ENCODE measurements at places on chromosomes 3 and 15.

- no peak for DNase-seq
Measured at GRCh38 chr3:55828712-55829111, 341.6 kb upstream of the WNT5A start.

GRCh38 chr15:68464448-68465090 is 32.6 kb upstream of the ITGA11 start:
- no peak for DNase-seq

- DNase-seq, result no peak
Measured at GRCh38 chr15:82045179-82045891, 483 bp downstream of the MEX3B start.

- DNase-seq, result no peak
Measured at GRCh38 chr15:70362886-70363285, 265.2 kb upstream of the TLE3 start.

GRCh38 chr3:72099326-72100079 is 314.6 kb upstream of the PROK2 start:
- DNase-seq, result peak; percentile 41

- DNase-seq, result no peak
Measured at GRCh38 chr3:6222069-6222468, 638.8 kb upstream of the GRM7 start.

DNA sequence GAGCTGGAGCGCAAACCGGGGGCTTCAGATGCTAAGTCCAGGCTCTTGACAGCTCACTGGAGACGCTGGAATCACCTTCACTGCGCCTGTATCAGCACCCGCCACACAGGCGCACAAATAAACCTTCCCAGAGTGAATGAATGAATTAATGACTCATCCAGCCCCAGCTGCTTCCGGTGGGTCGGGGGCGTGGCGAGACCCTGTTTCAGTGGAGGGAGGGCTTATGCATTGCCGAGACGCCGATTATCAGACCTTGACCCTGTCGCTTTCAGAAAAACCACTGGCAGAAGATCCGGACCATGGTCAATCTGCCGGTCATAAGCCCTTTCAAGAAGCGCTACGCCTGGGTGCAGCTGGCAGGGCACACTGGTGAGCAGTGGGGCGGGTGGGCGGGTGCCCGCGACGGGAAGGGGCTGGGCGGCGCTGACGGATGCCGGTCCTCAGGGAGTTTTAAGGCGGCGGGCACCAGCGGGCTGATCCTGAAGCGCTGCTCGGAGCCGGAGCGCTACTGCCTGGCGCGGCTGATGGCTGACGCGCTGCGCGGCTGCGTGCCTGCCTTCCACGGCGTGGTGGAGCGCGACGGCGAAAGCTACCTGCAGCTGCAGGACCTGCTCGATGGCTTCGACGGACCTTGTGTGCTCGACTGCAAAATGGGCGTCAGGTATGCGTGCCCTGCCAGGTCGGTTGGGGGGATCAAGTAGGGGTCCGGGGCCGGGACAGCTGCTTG is 7.7 kb downstream of the ITPKA start:
- no peak for DNase-seq

GRCh38 chr3:134487406-134487805 is 1.5 kb downstream of the CEP63 start:
- no peak for DNase-seq

DNA sequence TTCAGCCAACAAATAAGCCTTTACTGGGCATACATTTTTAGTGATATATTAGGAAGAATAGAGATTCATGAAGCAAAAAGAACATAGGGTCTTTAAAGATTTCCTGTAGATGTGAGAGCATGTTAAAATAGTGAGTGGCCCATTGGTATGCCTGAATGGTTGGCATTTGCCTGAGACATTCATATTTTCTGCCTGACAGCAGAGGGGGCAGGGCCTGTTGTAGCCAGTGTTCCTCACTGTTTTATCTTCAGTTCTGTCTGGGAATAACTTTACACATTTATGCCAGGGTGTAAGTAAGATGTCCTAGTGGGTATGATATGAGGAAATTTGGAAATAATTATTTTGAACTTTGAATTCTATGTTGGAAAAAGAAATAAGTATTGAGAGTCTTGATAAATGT is 704.7 kb upstream of the ARPP21 start:
- no peak for DNase-seq

DNA sequence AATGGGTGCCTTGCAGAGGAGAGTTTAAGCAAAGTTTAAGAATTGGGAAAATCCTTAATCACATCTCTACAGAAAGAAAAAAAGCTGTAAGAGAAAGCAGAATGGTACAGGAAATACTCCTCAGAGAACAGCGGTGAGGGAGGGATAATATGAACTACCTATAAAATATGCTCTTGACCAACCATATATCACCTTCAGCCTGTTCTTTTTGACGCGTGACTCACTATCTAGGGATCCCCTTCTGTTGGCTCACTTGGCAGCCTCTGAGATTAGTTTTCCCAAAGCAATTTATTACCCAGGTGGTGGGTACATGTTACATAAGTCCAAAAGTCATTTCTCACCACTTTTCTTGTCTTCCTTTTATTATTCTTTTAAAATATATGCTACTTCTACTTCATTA is 97.7 kb downstream of the CNTN6 start:
- no peak for DNase-seq

DNA sequence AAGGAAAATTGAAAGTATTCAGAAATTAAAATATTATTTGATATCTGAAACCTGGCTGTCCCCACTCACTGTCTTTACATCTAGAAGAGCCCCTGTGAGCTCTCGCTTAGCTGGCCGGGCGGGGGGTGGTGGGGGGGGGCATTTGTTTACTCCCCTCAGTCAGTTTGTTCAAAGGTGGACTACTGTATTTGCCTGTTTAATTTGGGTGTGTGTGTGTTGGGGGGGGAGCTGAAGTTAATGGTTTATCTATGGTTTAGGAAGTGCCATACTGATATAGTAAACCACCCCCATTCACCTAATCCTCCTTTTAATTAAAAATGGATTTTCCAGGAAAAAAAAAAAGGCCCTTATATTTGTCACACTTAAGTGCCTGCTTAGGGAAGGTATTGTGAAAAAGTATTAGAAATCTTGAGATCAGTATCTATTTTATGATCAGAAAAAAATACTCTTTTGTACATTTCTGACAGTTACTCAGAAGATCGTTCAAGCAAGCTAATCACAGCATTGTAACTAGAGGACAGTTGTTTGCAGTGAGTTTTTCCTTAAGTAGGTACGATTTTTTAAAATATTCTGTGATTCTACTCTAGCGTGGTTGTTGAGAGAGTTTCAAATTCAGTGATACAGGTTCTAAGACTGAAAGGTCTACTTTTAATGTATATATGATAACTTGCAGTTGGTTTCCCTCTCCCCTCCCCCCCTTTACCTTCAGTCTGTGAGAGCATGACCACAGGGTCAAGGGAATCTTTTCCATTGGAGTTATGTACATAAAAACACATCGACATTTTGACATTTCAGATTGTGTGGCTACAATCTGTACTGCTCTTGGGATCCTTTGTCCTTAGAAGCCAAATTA is 8.5 kb downstream of the NR2F2 start:
- DNase-seq, result no peak

- no peak for DNase-seq
Measured at GRCh38 chr3:126389794-126390146, 4.9 kb upstream of the CFAP100 start.

GRCh38 chr15:72593838-72594237 is 60.7 kb upstream of the GOLGA6B start:
- DNase-seq, result no peak

Measured in CD4-positive, alpha-beta T cell treated with Interleukin-15 for 1 hour (primary cell).